ENCODE measurements at places on chromosomes 7 and 10.

DNA sequence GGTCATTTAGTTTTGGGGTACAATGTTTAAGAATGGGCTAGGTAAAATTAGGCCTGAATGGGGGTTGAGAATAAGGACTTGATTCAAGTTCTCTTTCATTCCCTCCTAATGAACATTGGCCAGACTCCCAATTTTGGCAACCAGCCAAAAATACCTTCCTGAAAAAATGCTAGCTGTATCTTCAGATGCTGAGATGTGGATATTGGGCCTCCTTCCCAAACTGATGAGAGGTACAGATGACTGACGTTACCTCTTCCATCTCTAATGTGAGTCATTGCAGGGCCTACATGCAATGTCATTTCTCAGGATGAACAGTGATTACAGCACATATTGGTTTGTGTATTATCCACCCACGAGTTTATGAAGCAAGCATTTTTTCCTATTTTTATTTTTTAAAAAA lies 151.6 kb downstream of the SND1 start:
- DNase-seq: no peak

GRCh38 chr10:52106899-52107298 lies 207.2 kb upstream of the DKK1 start:
- DNase-seq: no peak

DNA sequence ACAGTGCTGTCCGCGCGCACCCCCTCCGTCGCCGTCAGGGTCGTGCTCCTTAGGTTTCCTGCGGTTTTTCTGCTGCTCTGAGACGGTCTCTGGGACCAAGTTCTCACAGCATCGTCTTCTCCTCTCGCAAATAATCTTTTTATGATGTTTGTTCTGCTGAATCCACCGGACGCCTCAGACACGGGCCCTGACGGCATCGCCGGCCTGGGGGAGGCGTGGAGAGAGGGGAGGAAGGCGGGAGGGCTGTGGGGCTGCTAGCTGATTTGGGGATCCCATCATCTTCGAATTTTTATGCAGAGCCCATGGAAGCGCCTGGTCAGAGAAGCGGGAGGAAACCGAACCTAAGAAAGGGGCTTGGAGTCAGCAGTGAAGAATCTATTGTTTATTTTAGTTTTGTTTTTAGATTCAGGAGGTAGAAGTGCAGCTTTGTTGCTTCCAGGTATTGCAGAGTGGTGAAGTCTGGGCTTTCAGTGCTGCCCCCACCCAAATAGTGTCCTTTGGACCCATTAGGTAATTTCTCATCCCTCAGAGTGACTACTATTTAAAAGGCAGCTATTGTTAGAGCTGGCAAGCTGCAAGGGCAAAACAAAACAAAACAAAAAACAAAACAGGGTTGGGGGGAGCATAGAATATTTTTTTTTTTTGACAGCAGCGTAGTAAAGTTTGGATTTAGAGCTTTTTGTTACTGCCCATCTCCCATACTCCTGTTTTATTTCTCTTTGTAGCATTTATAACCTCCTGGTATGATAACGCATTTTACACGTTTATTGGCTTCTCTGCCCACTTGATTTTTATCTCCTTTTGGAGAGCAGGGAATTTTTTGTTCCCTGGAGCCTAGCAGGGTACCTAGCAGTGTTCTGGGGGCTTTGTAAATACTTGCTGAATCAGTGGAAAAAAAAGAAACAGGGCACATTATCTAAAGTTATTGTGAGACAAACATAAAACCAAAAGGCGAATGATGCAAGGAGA lies 92.6 kb downstream of the SPAG6 start:
- DNase-seq: no peak

GRCh38 chr7:141945356-141945755 lies 1.4 kb downstream of the CLEC5A start:
- no peak for DNase-seq

- no peak for DNase-seq
Observed at GRCh38 chr10:125683063-125683462, at the start of gene TEX36. Gene TEX36 (minus strand): TSS chr10:125683163. CDS start chr10:125682989, 174 bp downstream.

DNA sequence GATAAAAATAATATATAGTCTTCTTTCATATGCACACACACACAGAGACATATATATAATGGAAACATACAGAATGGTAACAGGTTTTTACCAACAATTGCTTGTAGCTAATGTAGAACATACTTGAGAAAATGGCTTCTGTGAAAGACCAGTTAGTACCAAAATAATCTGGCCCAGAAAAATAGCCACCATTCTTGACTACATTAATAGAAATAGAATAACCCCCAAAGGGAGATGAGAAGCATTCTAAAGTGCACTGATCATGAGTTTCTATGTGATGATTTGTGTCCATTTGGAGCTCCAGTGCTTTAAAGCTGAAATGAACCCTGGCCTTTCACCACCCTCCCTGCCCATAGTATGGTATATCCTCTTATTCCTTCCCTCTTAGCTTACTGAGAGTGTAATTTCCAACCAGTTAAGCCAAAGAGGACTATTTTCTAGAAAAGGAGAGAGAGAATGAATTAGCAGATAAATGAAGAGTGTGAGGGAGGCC lies 22.9 kb upstream of the IFIT2 start:
- DNase-seq: no peak

DNA sequence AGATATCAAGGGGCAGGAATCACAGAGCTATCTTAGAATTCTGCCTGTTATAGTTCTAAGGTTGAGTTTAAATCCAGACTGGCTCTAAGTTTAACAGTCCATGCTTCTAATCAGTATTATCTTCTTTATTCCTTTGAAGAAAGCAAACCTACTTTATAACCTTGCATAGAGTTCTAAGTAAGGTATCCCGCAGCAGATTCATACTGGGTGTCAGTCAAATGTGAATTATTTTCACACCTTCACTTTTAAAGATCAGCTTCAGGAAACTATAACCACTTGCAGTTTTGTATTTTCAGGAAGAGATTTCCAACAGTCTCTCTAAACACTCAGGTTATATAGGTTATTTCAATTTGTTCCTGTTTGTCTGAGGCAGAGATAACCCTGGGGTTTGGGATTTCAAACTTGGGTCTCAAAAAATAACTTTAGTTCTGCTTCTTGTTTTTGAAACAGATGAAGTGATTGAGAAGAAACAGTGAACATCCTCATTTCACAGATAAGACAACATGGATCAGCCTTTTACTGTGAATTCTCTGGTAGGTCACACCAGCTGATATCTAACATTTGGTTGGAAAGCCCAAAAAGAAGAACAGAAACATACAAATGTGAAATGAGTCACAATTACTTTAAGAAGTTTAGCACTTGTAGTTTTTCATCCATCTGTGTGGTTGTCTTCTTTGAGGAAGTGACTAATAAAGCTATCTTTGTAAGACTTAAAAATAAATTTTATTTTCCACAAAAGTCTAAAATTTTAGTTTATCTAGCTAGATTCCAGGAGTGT lies 21.4 kb downstream of the STAMBPL1 start:
- no peak for DNase-seq

DNA sequence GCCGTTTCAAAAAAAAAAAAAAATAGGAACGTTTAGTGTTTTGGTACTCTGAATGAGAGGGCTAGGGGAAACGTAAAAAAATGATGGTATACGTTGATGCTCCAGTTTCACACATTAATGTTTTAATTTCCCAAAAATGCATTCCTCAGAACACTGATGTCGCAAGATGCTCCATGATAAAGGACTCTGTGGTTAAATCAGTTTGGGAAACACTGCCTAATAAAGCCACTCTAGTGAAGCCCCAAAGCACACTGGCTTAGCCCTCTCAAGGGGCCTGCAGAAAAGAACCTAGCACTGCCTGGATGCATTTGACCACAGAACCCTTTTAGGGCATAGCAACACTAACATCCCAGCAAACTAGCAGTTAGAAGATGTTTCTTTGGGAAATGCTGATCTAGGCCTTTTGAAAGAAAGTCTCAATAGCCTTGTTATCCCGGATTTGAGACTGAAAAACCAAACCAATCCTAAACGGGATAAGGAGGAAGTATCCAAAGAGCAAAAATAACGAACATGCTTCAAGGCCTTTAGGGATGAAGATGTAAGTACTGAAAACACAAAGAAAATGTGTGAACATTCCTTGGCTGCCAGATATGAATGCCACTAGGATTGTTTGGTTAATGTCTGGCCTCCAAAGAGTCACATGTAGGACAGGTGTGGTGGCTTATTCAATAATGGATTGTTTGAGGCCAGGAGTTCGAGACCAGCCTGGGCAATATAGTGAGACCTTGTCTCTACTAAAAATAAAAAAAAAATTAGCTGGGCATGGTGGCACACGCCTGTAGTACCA lies 11.0 kb downstream of the DLG5 start:
- DNase-seq: no peak

Data from NCI-H187 (cell line).